ENCODE measurements at places on chromosomes 6 and 20.

GRCh38 chr20:20010639-20011500, 6.3 kb upstream of the NAA20 start:
- DNase-seq: no peak

DNA sequence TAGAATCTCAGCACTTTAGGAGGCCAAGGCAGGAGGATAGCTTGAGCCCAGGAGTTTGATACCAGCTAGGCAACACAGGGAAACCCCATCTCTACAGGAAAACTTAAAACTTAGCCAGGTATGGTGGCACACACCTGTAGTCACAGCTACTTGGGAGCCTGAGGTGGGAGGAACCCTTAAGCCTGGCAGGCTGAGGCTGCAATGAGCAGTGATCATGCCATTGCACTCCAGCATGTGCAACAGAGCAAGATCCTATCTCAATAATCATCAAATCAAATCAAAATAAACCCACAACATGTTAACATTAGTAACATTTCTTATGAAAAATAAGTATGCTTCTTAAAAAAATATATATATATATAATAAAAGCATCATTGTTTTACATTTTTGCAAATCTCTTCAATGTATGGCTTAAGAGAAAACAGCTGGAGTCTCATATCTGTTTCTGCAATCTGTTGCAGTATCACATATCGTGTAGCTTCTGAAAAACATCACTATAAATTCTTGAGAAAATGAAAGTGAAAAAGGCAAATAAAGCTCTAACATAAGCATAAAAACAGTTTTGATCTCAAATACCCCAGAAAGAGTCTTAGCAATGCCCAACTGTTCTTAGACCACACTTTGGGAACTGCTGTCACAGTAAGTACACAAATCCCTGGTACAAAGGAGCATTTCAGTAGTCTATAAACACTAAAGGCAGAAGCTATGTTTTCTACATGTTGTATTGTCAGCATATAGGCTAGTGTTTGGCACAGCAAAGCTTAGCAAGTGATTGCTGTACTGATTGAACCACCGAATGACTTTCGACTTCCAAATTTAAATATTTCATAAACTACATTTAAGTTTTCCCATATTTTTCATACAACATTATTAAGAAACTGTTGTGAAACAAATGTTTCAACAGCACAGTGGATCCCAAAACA, 8.0 kb downstream of the MMUT start:
- no peak for DNase-seq

DNA sequence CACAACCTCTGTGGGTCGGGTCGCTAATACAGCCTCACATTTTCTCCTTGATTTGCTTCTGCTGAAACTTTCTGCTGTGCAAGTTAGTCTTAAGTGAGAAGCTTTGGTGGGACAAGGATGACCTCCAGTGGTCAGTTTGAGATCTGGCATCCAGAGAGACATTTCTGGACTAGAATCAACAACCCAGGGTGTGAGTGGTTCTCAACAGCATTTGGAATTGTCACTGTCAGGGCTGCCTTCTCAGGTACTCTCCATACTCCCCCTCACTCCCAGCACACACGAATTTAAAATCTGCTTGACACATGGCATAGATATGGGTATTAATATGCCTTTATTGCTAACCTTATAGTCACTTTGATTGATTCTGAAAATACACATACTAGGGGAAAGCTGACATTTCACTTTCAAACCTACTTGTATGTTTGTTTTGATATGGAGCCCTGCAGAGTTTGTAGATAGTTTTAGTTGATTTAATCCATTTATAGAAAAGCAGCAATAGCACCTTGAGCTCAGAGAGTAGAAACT, 13.2 kb downstream of the OTOR start:
- peak; percentile 72 for DNase-seq

- DNase-seq: no peak
These were observed 35.3 kb upstream of the LAMA2 start for GRCh38 chr6:128847431-128848210.

DNA sequence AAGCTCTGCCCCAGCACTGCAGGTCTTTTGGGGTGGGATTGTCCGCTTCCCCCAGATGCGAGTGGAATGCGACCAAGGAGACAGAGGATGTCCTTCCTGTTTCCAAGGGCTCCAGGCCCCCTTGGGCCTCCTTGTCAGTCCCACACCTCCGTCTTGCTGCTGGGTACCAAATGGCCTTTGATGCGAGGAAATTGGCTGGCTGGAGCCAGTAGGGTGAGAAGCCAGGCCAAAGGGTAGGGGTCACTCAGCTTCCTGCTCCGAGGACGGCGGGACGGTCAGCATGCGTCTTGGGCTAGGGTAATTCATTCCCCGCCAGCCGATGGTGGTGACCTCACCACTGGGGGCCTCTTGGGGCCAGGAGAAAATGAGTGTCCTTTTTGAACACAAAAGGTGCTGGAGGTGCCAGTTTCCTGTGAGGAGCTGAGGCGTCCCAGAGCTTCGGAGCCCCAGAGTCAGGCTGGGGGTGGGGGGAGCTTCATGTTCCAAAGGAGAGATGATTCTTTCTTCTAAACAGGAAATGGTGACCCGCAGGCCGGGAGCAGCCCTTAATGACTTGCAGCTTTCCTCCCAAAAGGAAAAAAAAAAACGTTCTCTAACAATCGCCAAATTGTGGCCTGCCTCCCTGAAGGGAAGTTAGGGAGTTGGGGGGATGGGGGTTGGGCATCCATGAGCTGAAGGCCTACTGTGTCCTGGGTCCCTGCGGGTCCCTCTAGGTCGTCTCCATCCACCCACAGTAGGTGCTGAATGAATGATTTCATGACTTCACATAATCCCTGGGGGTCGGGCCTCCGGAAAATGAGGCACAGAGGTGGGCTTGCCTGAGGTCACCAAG, 6.7 kb downstream of the SNAI1 start:
- no peak for DNase-seq

DNA sequence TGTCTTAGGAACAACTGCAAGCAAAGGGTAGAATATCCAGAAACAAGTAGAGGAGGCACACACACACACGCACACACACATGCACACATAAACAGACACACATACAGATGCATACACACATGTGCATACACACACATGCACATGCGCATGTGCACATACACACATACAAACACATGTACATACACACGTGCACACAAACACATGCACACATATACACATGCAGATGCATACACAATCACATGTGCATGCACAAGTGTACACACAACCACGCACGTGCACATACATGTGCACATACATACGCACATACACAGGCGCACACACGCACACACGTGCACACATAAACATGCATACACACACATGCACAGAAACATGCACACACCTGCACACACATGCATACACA, 206.5 kb upstream of the OPRM1 start:
- no peak for DNase-seq

- no peak for DNase-seq
These were observed 113.8 kb upstream of the ARMC2 start for GRCh38 chr6:108734271-108734922.

- DNase-seq: no peak
These were observed 38.1 kb downstream of the BICRAL start for GRCh38 chr6:42819803-42820511.

- DNase-seq: no peak
These were observed 91.8 kb upstream of the BACH2 start for GRCh38 chr6:90388395-90388794.

- DNase-seq: no peak
These were observed 203.1 kb downstream of the C6orf118 start for GRCh38 chr6:165106261-165106660.

- DNase-seq: no peak
These were observed 42.7 kb upstream of the NOX3 start for GRCh38 chr6:155498370-155498769.

GRCh38 chr20:59007665-59008511, 834 bp upstream of the CTSZ start:
- peak; percentile 83 for DNase-seq

GRCh38 chr6:156379392-156380289, 397.5 kb upstream of the ARID1B start:
- DNase-seq: no peak

DNA sequence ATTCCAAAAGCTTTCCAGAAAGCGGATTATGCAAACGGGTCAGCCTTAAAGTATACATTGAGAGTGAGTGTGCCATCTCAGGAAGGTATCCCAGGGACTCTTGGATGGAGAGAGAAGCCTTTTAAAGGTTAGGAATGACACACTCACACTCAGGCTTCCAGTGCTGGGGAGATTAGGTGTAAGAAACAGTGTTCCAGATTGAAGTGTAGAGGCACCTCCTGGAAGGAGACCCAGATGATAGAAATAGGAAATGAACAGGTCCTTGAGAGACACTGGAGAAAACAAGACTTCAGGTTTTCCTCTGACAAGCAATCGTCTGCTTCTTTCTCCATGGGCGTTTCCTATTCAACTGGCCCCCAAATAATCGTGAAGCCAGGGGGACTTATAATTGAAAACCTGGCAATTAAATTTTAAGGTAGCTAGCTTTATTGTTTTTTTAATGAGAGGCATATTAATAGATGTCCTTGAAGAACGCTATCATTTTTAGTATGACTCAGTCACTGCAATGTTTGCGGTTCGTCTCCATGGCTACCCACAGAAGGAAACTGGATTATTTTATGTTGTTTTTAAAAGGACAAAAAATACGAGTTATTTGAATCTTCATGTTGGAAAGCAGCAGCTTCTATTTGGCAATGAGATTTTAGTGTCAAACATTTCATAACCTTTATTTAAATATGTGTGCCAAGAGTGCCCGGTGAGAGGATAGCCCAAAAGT, 85.3 kb downstream of the TRMT6 start:
- DNase-seq: no peak

- DNase-seq: no peak
These were observed 114.3 kb downstream of the DST start for GRCh38 chr6:56528412-56528841.

GRCh38 chr20:41671143-41671542, 53.0 kb upstream of the CHD6 start:
- DNase-seq: no peak

DNA sequence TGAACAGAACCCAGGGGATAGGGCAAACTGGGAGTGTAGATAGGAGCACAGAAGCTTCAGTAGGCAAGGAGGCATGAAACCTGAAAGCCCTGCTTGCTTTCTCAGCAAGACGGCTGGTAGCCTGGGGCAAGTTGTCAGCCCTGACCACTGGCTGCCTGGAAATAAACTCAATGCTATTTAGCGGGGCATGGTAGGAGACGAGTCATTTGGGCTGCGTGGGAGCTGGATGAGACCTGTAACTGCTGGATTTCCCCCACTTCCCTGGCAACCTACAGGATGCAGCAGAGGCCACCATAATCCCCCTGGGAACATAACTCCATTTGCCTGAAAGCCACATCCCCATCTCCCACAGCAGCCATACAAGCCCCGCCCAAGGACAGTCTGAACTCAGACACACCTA, 332.6 kb upstream of the TBX18 start:
- no peak for DNase-seq

DNA sequence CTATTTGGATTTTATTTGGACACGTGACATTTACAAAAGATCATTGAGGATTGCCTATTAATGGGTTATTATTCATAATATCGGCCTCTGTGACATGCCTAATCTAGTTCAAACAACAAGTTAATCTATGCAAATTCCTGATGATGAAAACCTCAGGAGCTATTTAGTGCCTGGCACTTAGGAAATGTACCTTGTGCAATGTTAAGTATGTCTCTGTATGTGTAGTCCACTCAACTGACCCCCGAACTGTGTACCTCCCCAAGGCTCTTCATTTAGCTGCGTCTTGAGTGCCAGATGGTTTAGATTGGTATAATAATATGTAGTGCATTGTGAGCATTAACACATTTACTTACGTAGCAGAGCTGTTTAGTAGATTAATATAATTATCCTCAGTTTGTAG, 6.9 kb downstream of the LAMA2 start:
- DNase-seq: no peak

DNA sequence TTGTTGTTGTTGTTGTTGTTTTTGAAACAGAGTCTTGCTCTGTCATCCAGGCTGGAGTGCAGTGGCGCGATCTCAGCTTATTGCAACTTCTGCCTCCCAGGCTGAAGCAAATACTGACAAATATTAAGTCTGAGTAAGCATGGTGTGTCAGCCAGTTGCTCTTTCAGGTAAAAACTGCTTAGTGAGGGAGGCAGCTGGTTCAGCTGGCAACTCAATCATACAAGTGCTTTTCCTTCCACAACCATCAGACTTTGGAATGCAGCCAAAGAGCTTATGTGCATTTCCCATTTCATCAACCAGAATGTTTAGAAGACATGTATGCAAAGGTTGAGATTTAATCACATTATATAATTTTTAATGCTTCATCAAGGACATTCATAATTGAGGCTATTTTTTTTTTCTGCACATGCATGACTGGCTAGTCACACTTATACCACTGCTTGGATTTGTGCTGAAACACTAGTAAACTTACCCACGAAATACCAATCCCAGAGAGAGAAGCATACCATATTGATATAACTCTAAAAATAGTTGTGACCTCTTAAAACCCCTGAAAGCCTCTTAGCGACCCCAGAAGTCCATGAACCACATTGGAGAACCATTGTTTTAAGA, 56.0 kb downstream of the CLIC5 start:
- DNase-seq: no peak

GRCh38 chr20:57630061-57630460, 9.8 kb upstream of the ZBP1 start:
- DNase-seq: no peak

DNA sequence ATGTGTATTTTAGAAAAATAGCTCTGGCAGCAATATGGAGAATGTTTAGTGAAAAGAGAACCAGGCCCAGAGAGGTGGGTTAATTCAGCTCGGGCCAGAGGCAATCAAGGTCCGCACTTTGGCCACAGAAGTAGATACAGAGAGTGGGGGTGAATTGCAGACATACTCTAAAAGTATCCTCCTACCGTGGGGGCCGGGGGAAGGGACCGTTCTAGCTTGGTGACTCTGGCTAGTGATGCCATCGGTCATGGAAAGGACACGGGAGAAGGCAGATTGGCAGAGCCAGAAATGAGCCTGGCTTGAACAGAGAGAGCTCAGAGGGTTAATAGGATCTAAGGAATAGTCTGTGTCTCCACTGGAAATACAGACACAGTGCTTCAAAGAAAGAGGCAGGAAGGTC, 173.1 kb downstream of the MTHFD1L start:
- DNase-seq: no peak

DNA sequence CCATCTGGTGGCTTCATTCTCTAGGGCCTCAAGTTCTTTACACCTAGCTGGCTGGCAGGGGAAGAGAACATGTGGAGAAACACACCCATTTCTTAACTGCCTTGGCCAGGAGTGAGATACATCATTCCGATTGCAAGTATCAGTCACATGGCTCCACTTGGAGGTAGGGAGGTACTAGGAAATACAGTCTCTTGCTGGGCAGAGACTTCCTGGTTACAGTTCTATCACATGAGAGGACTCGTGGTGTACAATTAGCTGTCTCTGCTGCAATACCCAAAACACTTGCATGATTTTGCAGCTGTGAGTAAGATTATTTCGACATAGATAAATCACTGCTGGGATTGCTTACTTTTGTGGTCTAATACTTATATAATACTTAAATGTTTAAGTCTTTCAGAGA, 51.1 kb downstream of the GTF2H5 start:
- DNase-seq: no peak
